ENCODE measurements at places on chromosomes 3 and 15.

DNA sequence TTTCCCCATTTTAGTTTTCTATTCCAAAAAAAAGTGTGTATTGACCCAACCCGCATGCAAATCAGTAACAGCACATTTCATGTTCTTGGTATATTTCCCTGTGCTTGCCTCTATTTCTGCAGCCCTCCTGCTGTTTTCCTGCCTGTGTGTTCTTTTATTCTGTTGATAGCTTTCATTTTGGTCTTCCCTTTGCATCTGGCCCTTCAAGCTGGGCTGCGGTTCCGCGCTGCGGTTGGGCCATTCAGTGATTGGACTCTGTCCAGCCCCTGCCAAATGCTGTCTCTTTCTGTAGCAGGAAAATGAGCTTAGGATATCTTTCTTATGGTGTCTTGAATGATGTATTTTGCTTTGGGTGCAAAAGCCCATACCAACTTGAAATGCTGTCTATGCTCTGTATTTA is 49.9 kb downstream of the ZNF621 start:
- DNase-seq, result no peak

DNA sequence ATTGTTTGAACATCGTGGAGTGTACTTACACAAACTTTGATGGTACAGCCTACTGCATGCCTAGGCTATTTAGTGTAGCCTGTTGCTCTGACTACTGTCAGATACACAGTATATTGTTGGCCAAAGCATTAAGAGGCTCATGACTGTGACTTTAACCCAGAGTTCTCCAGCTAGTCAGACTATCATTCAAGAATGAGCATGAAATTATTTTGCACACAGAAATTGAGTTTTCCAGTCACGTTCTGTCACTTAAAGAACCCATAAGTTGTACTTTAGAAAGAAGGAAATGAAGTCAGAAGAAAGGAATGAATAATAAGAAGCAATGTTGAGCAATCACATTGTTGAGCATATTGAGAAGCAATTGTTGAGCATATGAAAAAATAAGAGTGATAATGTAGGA is 37.6 kb upstream of the SLC22A13 start:
- DNase-seq, result no peak

- no peak for DNase-seq
Observed at GRCh38 chr15:76752549-76752948, 152.6 kb downstream of the SCAPER start.

- no peak for DNase-seq
Observed at GRCh38 chr15:47603026-47603425, 114.3 kb upstream of the SEMA6D start.

- DNase-seq, result no peak
Observed at GRCh38 chr3:158295771-158296170, 185.9 kb downstream of the RSRC1 start.

- DNase-seq, result no peak
Observed at GRCh38 chr3:50237133-50237651, 1.2 kb downstream of the GNAI2 start.

GRCh38 chr3:32493437-32494414 is 8.9 kb downstream of the CMTM6 start:
- DNase-seq, result no peak

- no peak for DNase-seq
Observed at GRCh38 chr15:57297163-57297593, 79.1 kb upstream of the CGNL1 start.

- DNase-seq, result no peak
Observed at GRCh38 chr15:101511717-101512116, 22.2 kb upstream of the PCSK6 start.

DNA sequence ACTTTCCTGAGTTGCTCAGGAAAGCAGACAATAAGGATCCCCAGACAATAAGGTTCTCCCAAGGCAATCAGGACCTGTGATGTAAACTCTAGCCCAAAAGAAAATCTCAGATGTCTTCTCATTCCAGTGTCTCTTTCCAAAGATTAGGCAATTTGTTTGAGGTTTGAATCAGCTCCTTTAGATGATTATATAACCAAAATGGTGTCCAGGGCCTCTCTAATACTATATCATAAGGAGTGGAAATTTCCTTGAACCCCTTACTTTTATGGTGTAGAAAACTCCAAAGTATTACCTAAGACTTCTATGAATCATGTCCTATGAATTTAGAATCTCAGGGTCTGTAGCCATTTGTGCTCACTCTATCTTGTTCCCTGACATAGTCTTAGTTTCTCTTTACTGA is 65.9 kb downstream of the GPR176 start:
- no peak for DNase-seq
